ENCODE measurements at places on chromosomes 6 and 20.
A peak's percentile ranks its signal among the peaks of the same experiment; 100 is the strongest.

DNA sequence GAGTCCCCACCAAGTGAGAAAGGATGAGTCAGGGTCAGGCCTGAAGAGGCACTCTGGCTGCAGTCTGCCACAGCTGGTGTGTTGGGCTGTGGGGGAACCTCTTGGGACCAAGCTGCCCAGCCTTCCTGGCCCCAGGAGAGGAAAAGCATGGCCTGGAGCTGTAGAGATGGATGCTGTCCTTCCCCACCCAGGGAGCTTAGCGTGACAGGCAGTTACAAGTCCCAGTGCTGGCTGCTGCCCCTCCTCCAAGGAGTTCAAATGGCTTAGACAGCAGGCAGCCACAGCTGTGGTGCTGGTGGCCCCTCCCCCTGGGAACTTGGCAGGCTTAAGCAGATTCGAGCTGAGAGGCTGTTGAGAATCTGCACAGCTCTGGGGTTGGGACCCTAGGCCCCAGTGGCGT lies 253.2 kb downstream of the PLCB1 start:
- peak; percentile 99 for DNase-seq

- DNase-seq = no peak
These were observed 9.6 kb upstream of the NRM start for GRCh38 chr6:30700340-30700739.

DNA sequence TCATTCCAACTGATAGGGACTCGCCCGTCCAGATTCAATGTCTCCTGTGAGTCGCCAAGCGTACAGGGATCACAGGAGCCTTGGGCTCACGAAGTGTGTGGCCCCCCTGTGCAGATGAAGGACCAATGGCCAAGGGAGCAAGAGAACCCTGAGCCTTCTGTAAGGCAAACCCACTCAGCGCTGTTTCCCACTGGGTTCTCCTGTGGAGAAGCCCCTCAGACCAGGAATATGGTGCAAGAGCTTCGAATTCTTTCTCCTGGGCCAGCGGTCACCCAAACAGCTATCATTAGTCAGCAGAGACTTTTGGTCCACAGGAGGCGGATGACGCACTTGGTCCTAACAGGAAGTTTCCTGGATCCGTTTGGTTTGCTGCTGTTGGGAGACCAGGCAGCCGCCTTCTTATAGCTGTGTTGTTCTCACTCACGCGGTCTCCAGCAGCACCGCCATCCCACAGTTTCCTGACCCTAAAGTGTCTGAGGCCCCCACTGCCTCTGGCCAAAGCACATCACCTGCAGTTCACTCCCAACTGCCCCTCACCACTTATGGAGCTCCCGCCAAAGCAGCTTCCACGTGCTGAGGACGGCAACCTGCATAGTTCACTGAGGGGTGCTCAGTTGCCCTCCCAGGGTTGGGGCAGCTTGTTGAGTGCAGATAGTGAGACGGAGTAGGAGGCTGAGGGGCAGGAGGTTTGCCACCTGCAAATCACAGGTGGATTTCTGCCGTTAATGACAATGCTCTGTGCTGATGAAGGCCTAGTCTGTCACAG lies 268.6 kb downstream of the ERMARD start:
- DNase-seq = peak; percentile 3

DNA sequence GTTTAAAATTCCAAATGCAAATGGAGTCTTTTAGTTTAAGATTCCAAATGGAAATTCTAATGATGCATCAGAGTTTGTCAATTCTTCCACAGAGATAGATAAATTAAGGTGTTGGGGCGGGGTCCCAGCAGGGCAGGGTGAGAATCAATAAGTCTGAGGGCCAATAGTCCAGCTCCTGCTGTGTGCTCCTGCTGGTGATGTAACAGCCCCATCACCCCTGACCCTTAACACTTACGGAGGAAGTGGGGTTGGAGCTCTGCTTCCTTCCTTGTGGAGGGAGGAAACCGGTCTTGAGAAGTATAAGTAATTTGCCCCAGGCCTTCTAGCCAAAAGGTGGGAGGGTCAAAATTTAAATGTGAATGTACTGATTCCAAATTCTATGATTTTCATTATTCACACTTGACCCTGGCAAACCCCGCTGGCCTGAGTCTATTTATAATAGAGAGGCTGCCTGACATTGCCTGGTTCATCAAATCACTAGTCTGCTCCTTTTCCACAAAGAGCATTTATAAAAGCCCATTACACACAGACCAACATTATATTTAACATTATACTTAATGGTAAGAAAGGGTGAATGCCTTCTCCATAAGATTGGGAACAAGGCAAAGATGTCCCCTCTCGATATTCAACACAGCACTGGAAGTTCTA lies 17.2 kb downstream of the ZBTB2 start:
- no peak for DNase-seq

DNA sequence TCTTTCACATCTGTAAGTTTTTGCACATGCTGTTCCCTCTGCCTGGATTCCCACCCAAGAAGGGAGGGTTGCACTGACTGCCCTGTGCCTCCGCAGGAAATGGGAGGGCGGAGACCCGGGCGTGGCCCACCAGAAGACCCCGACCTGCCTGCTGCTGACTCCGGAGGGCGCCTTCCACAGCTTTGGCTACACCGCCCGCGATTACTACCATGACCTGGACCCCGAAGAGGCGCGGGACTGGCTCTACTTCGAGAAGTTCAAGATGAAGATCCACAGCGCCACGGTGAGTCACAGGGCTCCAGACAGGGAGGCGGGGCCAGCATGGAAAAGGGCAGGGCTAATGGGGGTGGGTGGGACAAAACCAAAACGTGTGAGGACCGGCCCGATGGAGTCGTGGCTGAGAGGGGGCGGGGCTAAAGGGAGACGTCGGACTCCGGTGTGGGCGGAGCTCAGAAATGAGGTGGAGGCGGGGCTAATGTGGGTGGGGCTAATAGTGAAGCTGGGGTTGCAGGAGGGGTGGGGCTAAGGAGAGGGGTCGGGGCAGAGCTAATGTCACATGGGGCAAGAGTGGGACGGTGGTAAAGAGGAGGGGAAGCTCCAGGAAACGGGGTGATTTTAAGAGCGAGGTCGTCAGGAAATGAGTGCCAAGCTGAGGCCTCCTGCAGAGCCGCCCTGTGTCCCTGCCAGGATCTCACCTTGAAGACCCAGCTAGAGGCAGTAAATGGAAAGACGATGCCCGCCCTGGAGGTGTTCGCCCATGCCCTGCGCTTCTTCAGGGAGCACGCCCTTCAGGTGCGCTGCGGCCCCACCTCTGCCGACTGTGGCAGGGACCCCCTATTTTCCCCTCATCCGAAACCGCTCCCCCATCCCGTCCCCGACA lies 12.6 kb downstream of the HSPA12B start:
- peak; percentile 26 for DNase-seq

DNA sequence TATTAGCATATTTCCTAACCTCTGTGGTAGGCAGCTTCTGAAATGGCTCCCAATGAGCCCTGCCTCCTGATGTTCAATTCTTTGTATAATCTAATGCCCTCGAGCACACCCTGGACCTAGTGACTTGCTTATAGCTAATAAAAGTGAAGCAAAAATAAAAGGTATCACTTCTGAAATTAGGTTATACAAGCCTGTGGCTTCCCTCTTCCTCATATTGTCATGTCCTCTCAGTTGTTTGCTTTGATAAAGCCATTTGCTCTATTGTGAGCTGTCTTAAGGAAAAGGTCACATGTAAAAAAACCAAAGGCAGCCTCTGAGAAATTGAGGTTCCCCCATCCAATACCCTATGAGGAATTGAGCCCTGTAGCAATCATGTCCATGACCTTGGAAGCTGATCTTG lies 442.1 kb upstream of the ADGRB3 start:
- DNase-seq = no peak

GRCh38 chr20:58583586-58583985 lies 67.5 kb upstream of the STX16 start:
- DNase-seq = no peak

DNA sequence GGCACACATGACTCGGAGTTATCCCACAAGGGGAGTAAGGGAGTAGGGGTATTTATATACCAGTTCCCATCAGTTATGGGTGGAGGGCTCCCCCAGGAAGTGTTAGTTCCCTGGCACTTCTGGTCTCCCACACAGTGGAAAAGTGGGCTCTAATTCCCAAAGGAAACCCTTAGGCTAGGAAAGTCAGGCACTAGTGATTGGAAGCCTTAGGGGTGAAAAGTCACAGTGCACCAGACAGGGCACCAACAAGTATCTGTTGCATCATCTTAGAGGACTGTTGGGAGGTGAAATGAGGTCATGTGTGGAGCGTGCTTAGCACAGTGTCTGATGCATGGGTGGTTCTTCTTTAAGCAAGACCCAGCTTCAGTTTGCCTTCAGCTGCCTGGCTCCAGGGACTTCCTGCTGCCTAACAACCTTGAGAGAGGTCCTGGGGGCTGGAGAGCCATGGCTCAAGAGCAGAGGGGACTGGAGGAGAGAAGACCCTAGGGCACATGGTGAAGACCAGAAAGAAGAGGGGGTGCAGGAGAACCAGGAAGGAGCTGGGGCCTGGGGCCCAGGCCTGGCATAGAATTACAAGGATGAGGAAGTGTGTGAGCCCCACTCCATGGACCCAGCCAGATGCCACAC lies 7.5 kb upstream of the FOXP4 start:
- DNase-seq = no peak

DNA sequence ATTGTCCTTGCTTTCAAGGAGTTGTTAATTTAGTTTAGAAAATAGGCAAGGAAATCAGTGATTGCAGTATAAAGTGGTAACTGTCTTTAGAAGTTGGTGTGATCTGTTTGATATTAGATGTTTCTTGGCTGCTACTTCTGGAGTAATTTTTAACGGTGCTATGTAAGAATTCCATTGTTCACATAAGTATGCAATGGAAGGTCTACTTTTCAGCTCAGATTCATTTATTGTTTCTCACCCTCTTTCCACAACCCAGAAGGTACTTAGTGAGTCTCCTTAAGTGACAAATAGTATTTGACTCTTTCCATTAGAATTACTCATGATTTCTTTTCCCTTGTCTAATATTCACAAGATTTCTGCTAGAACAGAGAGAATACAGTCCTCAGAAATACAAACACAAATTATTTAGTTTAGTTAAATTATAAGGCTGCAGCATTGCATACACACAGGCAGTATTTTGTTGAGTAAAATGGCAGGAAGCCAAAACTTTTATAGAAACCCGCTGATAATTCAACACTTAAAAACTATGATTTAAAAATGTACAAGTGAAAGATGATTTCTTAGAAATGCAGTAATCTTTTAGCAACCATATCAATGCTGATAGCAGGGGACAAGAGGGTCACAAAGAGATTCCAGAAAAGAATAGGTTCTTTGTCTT lies 554.3 kb downstream of the CD109 start:
- DNase-seq = no peak

DNA sequence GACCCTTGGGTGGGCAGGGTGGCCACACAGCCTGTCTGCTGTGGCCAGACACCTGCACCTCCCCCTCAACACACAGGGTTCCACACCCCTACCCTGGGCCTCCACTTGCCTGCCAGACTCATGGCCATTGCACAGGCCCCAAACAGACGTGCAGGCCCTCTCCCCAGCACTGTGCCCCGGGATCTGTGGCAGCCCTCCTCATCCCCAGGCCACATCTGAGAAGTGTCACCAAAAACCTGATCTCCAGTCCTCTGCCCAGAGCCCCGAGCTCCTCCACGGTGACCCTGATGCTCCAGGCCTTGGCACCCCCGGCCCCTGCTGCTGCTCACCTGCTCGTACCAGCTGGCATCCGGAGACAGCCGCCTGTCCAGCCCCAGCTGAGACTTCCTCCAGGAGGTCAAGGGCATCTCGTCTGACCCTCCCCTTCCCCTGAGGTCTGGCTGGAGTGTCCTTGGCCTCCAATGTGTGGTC lies 160.1 kb downstream of the DLL1 start:
- DNase-seq = no peak

- no peak for DNase-seq
These were observed 305.4 kb downstream of the UTRN start for GRCh38 chr6:144590532-144590931.

- DNase-seq = no peak
These were observed 27.8 kb upstream of the TMEM14A start for GRCh38 chr6:52643158-52643557.

- peak; percentile 89 for DNase-seq
These were observed 5.1 kb downstream of the GABBR1 start for GRCh38 chr6:29627755-29628418.

DNA sequence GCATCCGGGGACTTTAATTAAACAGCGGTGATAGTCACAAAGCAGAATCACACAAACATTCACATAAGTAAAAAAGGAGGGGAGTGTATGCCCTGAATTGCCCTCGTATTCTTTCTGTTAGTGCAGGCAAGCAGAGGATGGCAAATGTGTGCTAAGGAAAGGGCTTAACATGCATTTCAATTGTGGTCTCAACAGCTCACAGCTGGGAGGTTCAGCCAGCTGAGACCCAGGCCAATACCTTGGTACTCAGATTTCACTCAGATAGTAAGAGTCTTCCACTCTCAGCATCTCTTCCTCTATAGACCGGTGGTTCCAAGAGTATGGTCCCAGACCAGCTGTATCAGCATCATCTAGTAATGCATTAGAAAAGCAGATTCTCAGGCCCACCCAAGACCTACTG lies 215.1 kb downstream of the PHACTR1 start:
- DNase-seq = no peak

GRCh38 chr6:41286544-41287346 lies at the start of gene TREM1:
TSS of gene TREM1 (minus strand) at chr6:41286682. CDS start at chr6:41286655, 27 bp downstream.
- DNase-seq = peak; percentile 14

DNA sequence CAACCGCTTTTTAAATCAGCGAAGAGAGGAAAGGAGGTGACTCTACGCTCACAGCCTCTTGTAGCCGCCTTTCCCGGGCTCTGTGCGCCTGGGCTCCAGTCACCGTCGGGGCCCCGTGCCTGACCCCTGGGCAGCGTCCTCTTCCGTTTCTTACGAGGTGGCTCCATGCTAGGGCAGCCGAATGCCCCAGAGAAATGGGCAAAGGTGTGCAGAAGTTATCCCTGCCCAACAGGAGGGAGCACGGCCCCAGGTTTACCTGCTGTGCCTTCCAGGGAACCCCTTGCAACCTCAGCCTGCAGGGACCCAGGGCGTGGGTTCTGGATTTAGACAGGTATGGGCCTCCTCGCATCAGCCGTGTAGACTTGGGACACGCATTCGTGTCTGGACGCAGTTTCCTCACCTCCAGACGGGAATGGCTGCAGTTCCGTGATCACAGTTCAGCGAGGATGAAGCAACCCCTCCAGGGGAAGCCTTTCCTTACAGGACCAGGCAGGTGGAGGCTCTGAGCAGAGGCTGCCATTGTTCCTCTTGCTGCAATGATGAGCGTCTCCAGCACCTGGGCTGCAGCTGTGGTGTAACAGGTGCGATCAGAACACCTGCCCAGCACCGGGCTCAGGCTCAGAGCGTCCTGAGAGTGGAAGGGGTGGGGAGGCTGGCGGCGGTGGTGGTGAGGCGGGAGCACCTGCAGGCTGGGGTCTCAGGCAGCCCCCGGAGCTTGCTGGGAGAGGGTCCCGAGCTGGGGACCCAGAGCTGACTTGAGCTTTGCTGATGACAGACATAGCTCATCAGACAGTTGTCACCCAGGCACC lies 81.3 kb upstream of the BHLHE23 start:
- DNase-seq = no peak

- DNase-seq = no peak
These were observed 71.5 kb downstream of the RPP40 start for GRCh38 chr6:4932228-4932903.

- peak; percentile 5 for DNase-seq
These were observed 27.5 kb upstream of the PBOV1 start for GRCh38 chr6:138245751-138246150.

Data from fibroblast of skin of back (primary cell).